Hepatic stellate cell (primary cell): ENCODE measurements at places on chromosomes 3 and 15.

DNA sequence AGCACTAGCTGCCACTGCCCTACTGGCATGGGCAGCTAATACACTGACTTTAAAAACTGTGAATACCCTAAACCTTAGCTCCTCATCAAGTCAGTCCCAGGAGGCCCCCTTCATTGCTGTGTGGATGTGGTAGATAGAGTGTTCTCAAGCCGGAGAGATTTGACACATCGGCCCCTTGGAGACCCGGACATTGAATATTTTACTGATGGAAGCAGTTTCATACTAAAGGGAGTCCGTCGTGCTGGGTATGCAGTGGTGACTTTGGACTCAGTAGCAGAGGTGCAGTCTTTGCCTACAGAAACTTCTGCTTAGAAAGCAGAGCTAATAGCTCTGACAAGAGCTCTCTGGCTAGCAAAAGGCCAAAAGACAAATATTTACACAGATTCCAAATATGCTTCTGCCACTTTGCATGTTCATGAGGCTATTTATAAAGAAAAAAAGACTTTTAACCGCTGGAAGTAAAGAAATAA is 17.5 kb downstream of the CCR4 start:
- DNase-seq: no peak

DNA sequence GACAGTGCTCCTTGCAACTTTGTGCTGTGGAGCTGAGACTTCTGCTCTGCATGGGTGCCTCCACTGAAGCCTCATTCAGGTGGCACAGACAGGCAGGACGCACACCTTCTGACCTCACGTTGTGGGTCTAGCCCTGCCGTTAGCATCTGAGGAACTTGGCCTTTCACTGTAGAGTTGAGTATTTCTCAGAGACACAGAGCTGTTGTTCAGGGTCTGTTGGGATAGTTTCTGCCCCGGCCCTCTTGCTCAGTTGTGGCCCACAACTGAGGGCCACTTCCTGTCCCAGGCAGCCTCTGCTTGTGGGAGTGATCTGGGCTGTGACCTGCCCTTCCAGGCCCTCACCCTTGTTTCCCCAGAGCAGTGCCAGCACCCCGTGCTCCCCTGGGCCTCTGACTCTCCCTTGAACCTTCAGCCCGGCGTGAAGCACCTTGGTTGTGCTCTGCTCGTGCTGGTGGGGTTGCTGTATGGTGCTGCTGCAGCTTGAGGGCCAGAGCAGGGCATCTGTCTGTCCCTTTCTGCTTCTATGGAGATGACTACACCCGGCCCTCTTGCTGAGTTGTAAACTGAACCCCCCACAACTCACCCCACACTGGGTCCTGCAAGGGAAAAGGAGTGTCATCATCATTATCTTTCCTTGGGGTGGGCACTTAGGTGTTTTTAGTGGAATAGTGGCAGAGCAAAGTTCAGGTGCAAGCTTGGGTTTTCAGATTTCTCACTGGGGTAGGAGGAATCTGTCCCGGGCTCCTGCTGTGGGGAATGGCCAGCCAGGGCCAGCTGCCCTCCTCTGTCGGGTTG is 11.7 kb downstream of the BAHD1 start:
- no peak for DNase-seq

- DNase-seq: no peak
These were observed 77.5 kb downstream of the FBLN2 start for GRCh38 chr3:13626396-13626795.

GRCh38 chr3:63800097-63800496 is 19.0 kb upstream of the C3orf49 start:
- DNase-seq: no peak
